ENCODE measurements at places on chromosomes 1 and 21.

DNA sequence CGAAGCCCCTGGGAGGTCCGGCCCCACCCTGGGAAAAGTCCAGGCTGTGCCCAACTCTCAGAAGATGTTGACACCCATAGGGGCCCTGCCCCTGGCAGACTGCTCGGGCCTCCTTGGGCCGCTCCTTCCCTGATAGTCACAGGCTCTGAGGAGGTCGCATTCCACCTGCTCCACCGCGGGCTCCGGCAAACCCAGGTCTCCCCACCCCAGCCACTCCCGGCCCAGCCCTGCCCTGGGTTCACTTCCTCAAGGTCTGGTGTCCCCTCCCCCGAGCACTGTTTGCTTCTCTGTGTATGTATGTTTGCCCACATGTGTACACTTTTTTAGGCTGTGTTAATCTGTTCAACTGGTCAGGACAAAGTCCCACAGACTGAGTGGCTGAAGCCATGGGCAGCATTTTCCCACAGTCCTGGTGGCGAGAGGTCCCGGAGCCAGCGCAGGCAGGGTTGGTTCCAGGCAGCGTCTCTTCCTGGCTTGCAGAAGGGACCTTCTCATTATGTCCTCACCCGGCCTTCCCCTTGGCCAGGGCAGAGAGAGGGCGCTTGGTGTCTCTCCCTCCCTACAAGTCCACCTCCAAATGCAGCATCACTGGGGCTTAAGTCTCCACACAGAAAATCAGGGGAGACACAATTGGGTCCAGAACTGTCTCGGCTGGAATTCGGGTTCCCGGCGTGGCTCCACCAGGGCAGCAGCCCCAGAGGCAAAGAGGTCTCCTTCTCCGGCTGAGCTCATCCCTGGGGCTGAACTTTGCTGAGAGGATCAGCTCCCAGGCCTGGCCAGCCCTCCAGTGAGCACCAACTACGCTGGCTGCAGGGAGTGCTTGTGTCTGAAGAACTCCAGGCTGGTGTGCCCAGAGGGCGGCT, 10.5 kb upstream of the PRXL2B start:
- DNase-seq: no peak

GRCh38 chr1:40740039-40740996, 43.3 kb upstream of the KCNQ4 start:
- DNase-seq: no peak

GRCh38 chr1:50796272-50796671, 163.8 kb downstream of the FAF1 start:
- no peak for DNase-seq

- DNase-seq: no peak
Measured at GRCh38 chr1:37038227-37039093, 4.1 kb upstream of the GRIK3 start.

DNA sequence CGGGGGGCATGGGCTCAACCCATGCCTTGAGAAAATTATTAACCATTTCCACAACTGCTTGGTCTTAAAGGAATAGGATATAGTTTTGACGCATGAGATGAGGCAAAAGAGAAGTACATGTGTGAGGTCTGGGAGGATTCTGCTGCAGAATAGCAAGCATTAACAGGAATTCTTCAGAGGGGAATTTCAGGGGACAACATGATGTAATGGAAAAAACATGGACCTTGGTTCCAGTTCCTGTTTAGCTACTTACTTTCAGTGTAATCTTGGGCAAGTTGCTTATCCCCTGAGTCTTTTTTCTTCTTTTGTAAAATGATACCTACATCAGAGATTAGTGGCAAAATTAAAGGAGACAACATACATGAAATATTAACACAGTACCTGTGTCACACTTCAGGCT, 85.6 kb downstream of the PRRX1 start:
- DNase-seq: no peak

DNA sequence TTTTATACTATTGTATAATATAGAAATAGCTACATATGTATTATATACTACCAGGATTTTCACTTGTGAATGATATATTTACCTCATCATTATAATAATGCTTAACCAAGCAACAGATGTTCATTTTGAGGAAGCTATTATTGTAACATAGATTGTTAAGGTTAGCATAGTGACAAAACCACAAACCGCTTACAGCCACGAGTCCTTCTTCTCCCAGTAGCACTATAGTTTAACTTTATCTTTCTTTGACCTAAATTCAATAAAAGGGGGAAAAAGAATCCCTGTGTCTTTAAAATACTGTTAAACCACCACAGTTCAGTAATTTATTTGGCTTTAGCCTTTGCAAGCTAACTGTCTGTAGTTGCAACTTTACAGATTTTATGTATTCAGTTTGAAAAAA, 1039.4 kb upstream of the B3GALT2 start:
- no peak for DNase-seq

DNA sequence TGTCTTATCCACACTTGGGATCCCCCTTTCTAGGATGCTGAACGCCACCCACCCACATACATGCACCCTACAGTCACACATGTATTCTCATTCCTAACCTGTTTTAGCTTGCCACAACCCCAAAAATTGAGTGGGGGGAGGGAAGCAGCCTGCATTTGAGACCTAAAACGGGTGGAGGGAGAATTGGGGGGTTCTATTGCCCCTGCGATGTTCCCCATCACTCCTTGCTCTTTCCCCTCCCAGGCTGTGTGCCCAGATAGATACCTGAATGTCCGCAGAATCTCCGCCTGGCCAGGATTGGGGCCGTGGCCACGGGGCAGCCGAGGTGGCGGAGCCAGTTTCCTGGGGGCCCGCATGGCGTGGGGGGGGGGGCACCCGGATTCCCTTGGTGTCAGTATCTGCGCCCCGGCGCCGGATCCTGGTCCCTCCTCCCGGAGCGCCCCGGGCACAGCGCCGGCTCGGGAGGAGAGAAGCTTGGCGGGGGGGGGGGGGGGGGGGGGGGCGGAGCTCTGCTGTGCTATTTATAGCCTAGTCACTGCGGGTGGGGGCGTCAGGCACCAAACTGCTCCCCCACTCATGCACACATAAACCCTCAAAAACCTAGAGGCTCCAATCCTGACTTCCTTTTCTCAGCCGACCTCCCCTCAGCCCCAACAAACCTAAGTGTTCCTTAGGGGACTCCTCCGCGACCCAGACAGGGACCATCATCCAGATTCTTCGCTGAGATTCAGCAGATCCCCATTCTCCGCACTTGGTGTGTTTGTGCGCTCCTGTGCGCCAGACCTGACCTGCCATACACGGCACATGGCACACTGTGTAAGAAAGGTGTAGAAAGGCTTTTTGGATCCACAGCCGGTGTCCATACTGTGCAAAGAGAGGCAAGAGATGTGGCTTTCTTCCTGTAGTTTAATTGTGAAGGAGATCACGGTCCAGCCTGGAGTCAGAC, 1.9 kb downstream of the ANKRD34A start:
- DNase-seq: no peak

DNA sequence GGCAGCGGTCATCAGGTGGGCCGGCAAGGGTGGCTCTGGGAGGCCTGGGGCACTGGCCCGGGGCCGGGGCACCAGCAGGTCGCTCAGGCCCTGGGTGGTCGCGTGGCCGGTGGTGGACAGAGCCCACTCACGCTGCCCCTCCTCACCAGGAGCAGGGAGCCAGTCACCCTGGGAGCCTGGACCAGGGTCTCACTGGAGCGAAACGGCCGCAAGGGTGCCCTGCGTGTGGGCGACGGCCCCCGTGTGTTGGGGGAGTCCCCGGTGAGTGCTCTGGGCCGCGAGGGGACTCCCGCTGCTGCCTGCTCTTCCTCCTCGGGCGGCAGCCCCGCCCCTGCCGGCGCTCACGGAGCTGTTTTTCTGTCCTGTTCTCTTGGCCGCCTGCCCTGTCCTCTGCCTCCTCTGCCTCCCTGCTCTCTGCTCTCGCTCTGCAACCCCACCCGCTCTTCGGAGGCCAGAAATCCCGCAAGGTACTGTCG, 23.5 kb downstream of the RNF223 start:
- no peak for DNase-seq

DNA sequence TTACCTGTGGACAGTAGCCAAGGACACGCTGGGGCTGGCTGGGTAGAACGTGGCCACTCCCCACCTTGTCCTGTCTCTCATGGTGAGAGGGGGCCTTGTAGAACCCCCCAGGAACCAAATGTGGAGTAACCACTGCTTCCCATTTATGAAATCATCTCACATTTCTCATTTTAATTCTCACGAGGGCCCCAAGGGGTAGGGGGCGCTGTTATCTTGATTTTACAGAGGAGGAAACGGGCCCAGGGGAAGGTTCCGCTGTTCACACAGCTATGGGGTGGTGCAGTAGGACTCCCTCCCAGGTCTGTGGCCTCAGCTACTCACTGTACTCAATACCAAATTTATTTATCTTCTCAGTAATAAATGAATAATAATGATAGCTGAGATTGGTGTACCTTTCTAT, 5.5 kb downstream of the SMPDL3B start:
- DNase-seq: no peak

- peak; percentile 70 for DNase-seq
Measured at GRCh38 chr1:241482761-241483250, 36.7 kb downstream of the FH start.

DNA sequence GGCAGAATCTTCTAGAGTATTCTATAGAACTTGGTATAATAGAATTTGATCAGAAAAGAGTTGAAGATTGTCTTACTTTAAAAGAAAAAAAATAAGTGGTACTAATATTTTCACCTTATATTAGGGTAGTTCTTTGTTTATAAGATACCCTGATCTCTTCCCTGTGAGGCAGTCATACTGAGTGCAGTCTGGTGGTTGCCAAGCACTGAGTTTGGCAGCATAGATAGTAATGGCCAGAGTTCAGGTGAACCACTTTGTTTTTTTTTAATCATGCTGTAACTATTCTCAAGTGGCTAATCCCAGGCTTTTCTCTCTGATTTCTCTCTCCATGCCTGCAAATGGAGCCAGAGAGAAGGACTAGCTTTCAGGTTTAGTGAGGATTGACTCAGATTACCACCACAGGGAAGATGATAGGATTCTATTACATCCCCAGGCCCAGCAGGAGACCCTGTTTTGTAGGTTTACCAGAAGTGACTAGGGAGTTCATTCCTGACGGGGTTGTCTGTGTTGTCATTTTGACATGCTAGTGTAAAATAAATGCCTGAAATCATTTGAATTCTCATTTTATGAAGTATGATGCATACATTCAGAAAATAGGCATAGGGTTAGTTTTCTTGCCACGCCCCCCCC, 16.7 kb downstream of the KDM1A start:
- no peak for DNase-seq

DNA sequence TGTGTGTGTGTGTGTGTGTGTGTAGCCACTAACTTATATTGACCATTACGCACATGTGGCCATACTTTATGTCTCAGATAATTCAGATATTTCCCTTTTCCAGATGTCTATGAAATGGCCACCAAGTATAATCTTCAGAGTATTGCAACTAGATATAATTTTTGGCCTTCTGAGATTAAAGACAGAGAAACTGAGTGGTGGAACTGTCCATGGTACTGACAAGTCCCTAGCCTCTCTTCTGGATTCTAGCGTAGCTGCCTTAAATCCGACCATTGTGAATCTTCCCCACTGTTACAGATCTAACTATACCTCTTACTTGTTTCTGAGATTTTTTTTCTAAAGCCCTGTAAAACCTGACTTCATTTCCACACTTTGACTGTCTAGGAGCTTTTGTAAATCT, 100.0 kb upstream of the SERTAD4 start:
- peak; percentile 11 for DNase-seq

Measured in GM04504 (cell line).